ENCODE measurements at places on chromosomes 16 and 17.

DNA sequence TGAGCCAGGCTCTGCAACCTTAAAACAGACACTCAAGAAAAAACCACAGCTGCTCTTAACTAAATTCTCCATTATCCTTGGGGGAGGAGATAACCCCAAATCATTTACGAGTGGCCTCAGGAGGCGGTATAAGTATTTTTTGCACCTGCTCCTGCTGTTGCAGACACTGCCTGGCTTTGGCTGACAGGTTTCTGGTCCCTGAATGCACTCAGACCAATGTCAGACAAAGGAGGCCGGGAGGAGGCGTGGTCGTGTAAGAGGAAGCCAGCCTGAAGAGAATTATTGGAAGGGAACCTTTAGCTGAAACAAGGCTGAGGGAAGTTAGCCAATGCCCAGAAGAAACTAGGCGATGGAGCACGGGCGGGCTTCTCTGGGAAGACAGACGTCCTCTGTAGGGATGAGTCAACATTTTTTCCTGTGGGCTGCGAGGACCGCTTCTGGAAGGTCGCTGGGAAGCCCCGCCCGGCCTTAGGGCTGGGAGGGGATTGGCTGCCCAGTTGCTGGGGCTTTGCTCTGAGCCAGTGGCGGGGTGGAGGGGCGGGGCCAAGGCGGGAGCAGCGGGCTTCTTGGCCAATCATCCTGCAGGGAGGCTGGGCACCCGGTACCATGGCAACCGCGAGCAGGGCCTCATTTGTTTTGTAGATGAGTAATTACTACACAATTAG, 82.3 kb downstream of the CCDC182 start:
- H3K27me3 ChIP-seq: peaks cover 18% of the 10 kb centered on the region
- H3K36me3 ChIP-seq: no peaks in the 10 kb centered on the region
- peaks cover 46% of the 10 kb centered on the region for H3K4me1 ChIP-seq
- H3K4me3 ChIP-seq: peak overlapping the region; percentile 74
- peak overlapping the region; percentile 97 for H3K27ac ChIP-seq

GRCh38 chr16:30524575-30525568, 1.5 kb downstream of the ZNF768 start:
- no peak overlapping the region for H3K4me3 ChIP-seq
- no peak for DNase-seq
- peaks cover 10% of the 10 kb centered on the region for H3K4me1 ChIP-seq
- H3K27ac ChIP-seq: no peak overlapping the region
- peaks cover 5% of the 10 kb centered on the region for H3K27me3 ChIP-seq

DNA sequence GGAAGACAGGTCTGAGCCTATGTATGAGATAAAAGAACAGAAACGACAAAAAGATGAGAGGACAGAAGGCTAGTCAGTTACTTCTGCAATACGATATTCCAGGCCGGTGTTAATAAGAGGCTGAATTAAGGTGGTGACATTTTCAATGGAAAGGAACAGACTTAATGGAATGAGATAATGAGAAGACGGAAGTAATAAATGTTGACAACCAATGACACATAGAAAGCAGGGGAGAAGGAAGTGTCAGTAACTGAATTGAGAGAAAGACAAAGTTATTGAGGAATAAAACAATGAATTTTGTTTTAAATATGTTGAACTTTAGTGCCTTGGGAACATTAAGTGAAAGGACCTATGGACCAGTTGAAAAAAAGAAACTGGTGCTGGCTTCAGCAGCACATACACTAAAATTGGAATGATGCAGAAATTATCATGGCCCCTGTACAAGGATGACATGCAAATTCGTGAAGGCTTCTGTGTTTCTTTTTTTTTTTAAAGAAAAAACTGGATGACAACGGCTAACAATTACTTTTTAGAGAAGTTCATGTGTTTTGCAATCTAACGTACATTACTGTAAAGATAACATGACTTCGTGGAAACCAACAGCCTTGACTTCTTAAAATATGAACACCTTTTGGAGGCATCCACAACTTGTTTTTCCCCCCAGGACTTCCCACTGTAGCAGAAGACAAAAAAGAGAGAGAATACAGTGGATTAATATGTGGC, 18.5 kb upstream of the CPD start:
- H3K4me1 ChIP-seq: no peaks in the 10 kb centered on the region
- no peak for DNase-seq
- peaks cover 4% of the 10 kb centered on the region for H3K36me3 ChIP-seq
- no peak overlapping the region for H3K4me3 ChIP-seq
- no peaks in the 10 kb centered on the region for H3K27me3 ChIP-seq

DNA sequence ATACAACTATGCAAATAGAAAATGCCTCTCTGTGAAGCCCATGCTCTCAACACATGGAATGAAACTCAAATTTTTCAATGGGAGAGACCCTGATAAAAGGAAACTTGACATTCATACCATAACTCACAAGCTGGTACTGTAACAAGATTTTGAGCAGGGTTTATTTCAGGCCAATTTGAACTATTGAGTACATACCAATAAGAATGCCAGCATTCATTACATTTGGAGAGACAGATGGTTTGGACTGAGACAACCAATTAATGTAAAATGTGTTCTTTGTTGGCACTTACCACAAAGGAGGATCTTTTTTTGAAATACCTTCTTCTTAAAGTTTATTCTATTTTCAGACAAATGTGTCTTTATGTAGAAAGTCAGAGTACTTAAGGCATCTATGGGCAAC, 1357.0 kb upstream of the GOT2 start:
- H3K4me1 ChIP-seq: no peaks in the 10 kb centered on the region
- H3K27ac ChIP-seq: no peak overlapping the region
- H3K27me3 ChIP-seq: no peaks in the 10 kb centered on the region
- peaks cover 4% of the 10 kb centered on the region for H3K36me3 ChIP-seq

DNA sequence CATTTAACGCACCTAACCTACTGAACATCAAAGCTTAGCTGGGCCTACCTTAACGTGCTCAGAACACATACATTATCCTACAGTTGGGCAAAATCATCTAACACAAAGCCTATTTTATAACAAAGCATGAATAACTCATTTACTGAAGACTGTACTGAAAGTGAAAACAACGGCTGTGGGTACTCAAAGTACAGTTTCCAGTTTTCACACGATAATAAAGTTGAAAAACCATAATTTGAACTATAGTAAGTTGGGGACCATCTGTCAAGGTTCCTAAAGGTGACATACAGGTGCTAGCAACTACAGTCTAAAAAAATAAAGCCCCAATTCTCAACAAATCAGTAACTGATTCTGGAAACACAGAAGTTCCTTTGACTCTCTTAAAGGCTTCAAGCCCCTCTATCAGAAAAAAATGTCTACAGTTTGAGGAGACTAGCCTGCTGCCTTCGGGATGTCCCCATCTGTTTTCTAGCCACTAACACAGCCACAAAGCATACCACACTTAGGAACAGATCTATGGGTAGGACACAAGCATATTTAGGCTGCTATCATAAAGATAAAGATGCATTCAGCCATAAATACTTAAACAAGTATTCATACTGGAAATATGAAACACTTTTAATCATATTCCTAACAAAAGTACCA, 71.3 kb downstream of the KANSL1 start:
- no peaks in the 10 kb centered on the region for H3K36me3 ChIP-seq
- H3K27me3 ChIP-seq: peaks cover 5% of the 10 kb centered on the region
- no peak overlapping the region for H3K4me3 ChIP-seq
- DNase-seq: no peak

DNA sequence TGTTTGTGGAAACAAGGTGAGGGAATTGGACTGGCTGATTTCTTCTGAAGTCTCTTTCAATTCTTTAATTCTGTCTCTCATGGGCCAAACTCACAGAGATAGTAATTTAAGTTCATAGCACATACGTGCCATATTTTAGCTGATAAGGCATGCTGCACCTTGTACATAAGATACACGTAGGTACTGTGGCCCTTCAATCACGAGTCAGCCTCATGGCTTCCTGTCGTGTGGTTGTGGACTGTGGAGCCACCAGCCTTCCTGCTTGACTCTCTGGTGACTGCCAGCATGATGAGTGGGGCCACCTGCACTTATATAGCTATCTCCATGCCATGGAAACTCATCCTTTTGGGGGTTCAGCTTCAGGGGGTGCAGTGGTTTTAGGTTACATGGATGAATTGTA, 25.1 kb downstream of the KSR1 start:
- DNase-seq: no peak
- H3K27me3 ChIP-seq: peaks cover 11% of the 10 kb centered on the region
- peak overlapping the region; percentile 54 for H3K27ac ChIP-seq

GRCh38 chr16:24367186-24367710, 111.1 kb downstream of the CACNG3 start:
- peaks cover 15% of the 10 kb centered on the region for H3K36me3 ChIP-seq
- H3K27me3 ChIP-seq: peaks cover 6% of the 10 kb centered on the region
- peaks cover 4% of the 10 kb centered on the region for H3K4me1 ChIP-seq
- peak overlapping the region; percentile 88 for H3K27ac ChIP-seq
- H3K4me3 ChIP-seq: no peak overlapping the region

- H3K36me3 ChIP-seq: no peaks in the 10 kb centered on the region
- peak overlapping the region; percentile 61 for H3K4me3 ChIP-seq
- peaks cover 5% of the 10 kb centered on the region for H3K4me1 ChIP-seq
- no peak overlapping the region for H3K27ac ChIP-seq
These were observed 685 bp upstream of the MPG start for GRCh38 chr16:77273-77806.

GRCh38 chr17:70775679-70776078, 606.3 kb downstream of the KCNJ2 start:
- no peak overlapping the region for H3K27ac ChIP-seq
- H3K4me1 ChIP-seq: peaks cover 21% of the 10 kb centered on the region
- no peaks in the 10 kb centered on the region for H3K36me3 ChIP-seq
- peak; percentile 27 for DNase-seq
- H3K27me3 ChIP-seq: no peaks in the 10 kb centered on the region
- H3K4me3 ChIP-seq: no peak overlapping the region

- peaks cover 9% of the 10 kb centered on the region for H3K4me1 ChIP-seq
- no peaks in the 10 kb centered on the region for H3K27me3 ChIP-seq
- H3K36me3 ChIP-seq: no peaks in the 10 kb centered on the region
- peak overlapping the region; percentile 82 for H3K27ac ChIP-seq
These were observed 157.8 kb downstream of the AXIN2 start for GRCh38 chr17:65403626-65404025.

DNA sequence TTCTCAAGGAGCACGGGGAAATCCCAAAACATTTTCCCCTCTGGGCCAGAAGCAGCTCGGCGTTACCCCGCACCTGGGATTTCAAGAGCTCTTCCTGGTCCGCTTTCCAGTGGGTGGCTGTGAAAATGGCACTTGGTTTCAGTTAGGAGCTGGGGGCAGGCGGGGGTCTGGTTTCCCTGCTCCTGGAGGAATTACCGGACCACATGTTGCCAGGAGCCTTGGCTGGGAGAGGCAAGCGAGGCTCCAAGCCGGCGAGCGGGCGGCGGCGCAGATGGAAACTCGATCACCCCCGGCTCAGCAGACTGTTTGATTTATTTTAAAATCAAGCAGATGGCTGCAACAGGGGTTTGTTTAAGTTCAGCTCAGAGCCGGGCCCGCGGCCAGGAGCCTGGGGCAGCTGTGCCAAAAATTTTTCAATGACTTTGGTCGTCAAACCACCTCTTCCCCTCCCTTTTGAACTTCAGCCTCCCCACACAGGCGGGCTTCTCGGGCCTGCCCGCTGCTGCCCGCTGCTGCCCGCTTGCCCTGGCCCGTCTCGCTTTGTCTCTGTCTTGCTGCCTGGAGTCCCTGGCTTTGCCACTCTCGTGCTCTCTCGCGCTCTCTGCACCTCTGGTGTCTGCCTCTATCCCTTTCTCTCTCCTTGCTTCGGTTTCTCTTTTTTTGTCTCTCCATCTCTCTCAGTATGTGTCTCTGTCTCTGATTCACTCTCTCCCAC, 108.0 kb upstream of the CIBAR2 start:
- no peaks in the 10 kb centered on the region for H3K36me3 ChIP-seq
- peak overlapping the region; percentile 92 for H3K27ac ChIP-seq
- peak; percentile 73 for DNase-seq

DNA sequence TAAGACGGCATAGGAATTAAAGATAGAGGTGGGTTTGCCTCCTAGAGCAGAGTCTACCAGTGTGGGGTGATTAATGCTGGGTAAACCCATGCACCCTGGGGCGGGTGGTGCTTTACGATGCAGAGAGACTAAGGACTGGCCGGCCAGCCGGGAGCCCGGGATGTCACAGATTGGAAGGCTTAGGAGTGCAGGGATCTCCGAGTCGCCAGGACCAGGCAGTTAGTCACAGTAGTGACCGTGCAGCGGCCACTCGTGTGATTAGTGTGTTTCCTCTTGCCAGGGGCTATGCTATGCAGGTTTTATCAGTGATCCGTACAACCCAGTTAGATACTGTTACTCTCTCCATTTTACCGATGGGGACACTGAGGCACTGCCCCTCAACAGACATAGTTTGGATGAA, 10.4 kb downstream of the CMIP start:
- H3K4me3 ChIP-seq: no peak overlapping the region
- H3K36me3 ChIP-seq: peaks cover 4% of the 10 kb centered on the region
- no peak overlapping the region for H3K27ac ChIP-seq
- H3K27me3 ChIP-seq: peaks cover 11% of the 10 kb centered on the region

DNA sequence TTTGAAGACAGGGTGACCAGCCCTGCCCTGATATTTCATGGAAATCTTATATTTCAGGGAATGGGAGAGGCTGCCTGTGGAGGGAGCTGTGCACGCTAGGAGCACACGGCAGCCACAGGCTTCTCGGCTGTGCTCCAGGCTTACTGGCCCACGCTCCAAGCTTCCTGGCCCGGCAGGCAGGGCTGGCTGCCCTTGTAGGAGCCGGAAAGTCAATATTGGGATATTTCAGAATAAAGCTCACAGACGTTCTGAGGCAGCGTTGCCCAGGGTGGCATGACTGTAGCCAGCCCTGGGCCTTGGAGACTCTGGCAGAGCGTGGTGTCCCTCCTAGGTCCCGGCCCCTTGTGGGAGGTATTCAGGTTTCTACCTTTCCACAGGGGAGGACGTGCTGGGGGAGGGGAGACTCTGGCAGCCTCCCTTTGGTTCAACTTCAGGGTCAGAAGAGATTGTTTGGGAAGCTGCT, 95.6 kb downstream of the NPIPB11 start:
- no peak overlapping the region for H3K4me3 ChIP-seq
- no peak overlapping the region for H3K27ac ChIP-seq
- peaks cover 7% of the 10 kb centered on the region for H3K27me3 ChIP-seq
- H3K36me3 ChIP-seq: no peaks in the 10 kb centered on the region

- no peak overlapping the region for H3K4me3 ChIP-seq
- no peaks in the 10 kb centered on the region for H3K36me3 ChIP-seq
- H3K27me3 ChIP-seq: no peaks in the 10 kb centered on the region
- H3K4me1 ChIP-seq: no peaks in the 10 kb centered on the region
These were observed 31.5 kb downstream of the ANKFY1 start for GRCh38 chr17:4232168-4232813.

- no peak overlapping the region for H3K4me3 ChIP-seq
- H3K36me3 ChIP-seq: no peaks in the 10 kb centered on the region
- no peaks in the 10 kb centered on the region for H3K27me3 ChIP-seq
These were observed 396.7 kb upstream of the MAF start for GRCh38 chr16:79997257-79997656.

DNA sequence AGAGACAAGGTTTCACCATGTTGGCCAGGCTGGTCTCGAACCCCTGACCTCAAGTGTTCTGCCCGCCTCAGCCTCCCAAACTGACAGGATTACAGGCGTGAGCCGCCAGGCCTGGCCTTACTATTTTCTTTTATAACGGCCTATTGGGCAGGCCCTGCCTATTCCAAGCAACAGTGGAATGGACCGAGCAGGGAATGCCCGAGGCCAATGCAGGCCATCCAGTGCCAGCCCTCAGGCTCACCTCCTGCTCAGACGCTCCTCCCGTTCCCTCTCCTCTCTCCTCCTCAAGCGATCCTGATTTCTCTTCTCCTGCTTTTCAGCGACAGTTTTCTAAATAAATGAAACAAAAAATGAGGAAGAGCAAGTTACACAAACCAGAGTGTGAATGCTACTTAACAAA, 12.4 kb downstream of the HBQ1 start:
- peak overlapping the region; percentile 41 for H3K27ac ChIP-seq
- DNase-seq: no peak
- H3K27me3 ChIP-seq: peaks cover 10% of the 10 kb centered on the region

Data from glutamatergic neuron (in vitro differentiated cells).